CD14-positive monocyte (primary cell): ENCODE measurements at places on chromosomes 6 and 20.

GRCh38 chr20:20199361-20200160, 147.2 kb downstream of the CFAP61 start:
- no peak for DNase-seq

GRCh38 chr6:69494595-69494994, 302.2 kb downstream of the LMBRD1 start:
- DNase-seq = no peak

DNA sequence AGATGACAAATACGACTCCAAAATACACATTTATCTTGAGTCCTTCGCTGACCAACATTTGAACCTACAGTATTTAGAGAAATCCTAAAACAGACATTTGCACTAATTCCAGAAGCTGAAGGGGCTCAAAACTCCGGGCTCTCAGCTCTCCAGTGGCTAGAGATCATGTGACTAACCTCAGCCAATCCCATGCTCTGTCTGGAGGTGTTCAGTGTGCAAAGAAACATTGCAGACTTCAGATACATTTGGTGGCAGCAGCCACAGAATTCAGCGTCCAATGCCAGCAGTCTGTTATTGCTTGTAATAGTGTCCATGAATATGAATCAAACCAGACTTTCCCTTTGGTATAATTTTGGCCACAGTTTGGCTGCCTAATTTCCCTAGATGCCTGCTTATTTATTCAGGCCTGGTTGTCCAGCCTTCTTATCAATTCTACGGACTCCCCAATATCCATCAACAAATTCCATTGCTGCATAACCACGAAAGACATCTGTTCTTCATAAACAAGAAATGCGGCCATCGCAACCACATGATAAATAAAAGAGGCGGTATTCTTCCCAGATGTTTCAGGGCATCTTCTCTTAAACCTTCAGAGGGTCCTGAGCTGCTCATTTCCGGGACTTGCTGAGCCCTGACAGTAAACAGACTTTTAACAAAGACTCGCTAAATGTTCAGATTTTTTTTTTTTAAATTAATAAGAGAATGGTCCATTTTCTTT, 14.5 kb upstream of the CYP24A1 start:
- DNase-seq = no peak

DNA sequence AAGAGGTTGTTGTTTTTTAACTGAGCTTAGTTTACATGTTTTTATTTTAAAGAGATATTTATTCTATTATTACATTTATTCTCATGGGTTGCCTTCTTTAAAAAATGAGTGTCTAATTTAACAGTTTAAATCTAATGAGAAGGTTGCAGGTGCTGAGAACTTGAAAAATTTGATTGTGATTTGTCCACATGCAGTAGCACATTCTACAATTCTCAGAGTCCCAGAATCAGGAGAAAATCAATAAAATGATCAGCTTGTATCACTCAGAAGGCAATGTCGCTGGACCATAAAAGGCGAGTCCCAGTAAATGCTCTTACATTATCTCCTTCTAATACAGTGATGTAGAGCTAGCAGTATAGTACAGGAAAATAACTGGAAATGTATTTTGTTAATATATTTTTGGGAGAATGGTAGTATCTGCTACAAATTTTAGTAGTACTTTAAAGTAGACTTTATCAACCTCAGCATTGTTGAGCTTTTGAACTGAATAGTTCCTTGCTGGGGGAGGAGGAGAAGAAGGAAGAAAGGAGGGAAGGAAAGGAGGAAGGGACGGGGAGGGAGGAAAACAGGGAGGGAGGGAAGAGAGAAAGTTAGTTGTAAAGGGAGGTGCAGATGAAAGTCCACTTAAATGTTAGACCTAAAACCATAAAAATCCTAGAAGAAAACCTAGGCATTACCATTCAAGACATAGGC, 458.0 kb downstream of the DOK5 start:
- DNase-seq = no peak

- no peak for DNase-seq
Measured at GRCh38 chr20:13297147-13297899, 76.2 kb downstream of the ISM1 start.

DNA sequence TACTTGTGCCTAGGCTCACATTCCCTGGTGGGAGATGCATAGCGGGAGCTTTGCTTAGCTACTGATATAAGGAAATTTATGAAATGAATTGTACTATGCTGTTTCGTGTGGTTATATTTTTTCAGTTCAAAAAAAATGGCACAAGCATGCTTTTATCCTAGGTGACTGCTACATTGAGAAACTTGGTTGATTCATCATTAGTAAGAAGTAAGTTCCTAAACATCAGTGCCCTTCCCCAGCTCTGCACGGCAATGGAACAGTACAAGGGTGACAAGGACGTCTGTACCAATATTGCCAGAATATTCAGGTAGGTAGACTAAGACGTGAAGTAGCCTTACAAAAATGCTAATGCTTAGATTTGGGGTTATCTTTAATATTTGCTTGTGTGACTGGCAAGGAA, 79.7 kb downstream of the ARMC2 start:
- DNase-seq = no peak

DNA sequence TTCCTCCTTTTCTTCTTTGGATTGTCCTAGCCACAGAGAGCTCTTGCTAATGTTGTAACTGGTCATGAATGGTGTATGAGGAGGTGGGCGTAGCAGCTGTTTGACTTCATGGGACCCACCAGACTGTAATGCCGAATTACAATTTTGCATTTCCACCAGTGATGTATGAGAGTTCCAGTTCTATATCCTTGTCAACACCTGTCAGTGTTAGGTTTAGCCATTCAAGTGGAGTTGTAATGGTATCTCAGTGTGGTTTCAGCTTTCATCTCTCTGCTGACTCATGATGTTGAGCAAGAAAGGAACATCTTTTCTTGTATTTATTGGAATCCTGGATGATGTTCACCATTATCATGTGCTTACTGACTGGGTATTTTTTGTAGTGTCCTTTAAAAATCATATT, 5.1 kb downstream of the IGF2R start:
- DNase-seq = peak; percentile 74

DNA sequence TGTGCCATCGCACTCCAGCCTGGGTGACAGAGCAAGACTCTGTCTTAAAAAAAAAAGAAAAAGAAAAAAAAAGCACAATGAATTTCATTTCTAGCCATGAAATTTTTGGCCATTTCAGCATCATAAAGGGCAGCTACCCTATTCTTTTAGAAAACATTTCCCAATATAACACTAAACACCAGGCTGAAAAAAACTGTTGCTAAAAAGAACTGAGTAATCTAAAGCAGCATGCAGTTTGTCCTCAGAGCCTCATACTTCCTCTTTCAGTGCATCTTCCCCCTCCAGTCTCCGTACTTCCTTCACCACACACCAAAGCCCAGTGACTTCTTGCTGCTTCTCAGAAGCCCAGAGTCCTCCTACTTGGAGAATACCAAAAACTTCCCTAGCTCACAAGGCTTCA, 5.6 kb upstream of the IFNGR1 start:
- peak; percentile 96 for DNase-seq

DNA sequence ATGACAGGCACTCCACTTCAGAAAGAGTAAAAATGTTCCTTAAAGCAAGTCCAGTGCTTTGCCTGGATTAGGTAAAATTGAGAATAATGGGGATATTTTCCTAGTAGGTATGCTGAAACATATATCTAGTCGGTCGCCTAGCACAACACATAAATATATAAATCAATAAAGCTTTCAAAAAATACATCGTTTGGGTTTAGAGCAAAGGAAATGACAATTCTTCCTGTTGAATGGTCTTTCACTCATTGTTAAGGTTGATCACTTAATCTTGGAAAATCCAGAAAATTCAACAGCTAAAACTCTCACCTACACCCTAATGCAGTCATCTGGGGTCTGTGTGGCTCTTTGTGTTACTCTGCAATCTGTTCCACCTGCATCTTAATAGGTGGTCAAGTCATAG, 13.9 kb downstream of the HAO1 start:
- DNase-seq = no peak

- no peak for DNase-seq
Measured at GRCh38 chr6:33813990-33814985, 10.5 kb upstream of the MLN start.

GRCh38 chr6:147837540-147837939, 329.1 kb downstream of the SAMD5 start:
- DNase-seq = no peak

- DNase-seq = no peak
Measured at GRCh38 chr6:160742090-160742489, 40.0 kb downstream of the PLG start.

- no peak for DNase-seq
Measured at GRCh38 chr20:41573955-41574354, 44.2 kb downstream of the CHD6 start.

GRCh38 chr6:110337486-110337885, 20.7 kb downstream of the METTL24 start:
- DNase-seq = no peak

- no peak for DNase-seq
Measured at GRCh38 chr20:50694379-50695134, 3.2 kb upstream of the RIPOR3 start.

DNA sequence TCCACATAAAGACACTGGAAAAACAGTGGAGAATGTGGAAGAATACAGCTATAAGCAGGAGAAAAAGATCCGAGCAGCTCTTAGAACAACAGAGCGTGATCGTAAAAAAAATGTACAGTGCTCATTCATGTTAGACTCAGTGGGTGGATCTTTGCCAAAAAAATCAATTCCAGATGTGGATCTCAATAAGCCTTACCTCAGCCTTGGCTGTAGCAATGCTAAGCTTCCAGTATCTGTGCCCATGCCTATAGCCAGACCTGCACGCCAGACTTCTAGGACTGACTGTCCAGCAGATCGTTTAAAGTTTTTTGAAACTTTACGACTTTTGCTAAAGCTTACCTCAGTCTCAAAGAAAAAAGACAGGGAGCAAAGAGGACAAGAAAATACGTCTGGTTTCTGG, 57.1 kb downstream of the MAP3K4 start:
- no peak for DNase-seq

DNA sequence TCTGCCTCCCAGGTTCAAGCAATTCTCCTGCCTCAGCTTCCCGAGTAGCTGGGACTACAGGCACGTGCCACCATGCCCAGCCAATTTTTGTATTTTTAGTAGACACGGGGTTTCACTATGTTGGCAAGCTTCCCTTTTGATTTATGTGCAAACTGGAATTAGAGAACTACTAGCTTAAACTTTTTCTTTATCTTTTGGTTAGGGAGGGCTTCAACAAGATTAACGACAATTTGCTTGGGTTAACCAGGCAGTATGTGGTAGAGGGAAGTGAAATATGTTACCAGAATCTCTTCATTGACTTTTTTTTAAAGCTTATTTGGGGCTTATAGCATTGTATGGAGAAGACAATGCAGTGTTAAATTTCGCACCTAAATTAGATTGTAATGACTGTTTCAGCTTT, 9.0 kb downstream of the MYO6 start:
- DNase-seq = no peak

- DNase-seq = no peak
Measured at GRCh38 chr6:146931214-146931613, 273.0 kb upstream of the STXBP5 start.

DNA sequence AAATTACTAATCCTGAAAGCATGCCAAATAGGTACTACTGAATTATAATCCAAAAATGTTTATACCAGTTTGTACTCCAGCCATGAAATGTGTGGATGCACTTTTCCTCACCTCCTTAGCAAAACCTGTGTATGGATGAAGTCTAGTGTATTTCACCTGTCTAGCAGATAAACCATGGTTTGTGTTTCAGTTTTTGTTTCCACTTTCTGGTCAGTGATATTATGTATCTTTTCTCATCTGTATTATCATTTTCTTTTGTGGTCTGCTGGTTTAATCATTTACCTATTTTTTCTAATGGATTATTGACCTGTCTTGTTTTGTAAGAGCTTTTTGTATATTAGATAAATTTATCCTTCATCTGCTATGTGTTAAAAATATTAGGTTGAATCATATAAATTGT, 41.0 kb upstream of the TMEM217 start:
- no peak for DNase-seq

DNA sequence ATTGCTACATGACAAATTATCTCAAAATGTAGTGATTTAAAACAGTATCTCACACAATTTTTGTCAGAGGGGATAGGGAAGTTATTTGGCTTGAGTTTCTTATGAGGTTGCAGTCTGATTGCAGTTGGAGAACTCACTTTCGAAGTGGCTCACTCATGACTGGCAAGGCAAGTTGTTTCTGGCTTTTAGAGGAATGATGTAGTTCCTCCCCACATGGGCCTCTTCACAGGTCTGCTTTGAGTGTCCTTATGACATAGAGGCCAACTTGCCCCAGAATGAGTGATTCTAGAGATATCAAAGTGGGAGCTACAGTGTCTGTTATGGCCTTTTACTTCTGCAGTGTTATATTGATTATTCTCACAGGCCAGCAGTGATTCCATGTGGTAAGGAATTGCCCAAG, 6.1 kb downstream of the DOP1A start:
- DNase-seq = no peak

DNA sequence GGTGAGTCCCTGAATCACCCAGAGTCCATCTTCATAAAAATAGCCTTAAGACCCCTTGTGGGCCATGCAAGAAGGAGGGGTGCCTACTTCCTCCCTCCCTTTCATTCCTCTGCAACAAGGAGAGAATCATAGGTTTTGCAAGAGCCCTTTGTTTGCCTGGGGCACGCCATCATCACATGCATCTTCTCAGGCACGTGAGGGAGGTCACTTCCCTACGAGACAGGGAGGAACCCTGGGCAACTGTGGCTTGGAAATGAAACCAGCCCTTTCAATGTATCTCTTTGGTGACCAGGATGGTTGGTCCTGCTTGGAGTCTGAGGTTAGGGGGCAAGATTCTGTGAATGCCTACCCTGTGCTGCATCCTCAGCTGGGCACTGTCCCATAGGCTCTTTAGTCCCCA, 194.8 kb downstream of the MAFB start:
- peak; percentile 96 for DNase-seq

GRCh38 chr20:45019762-45020123, 53.4 kb downstream of the STK4 start:
- no peak for DNase-seq

DNA sequence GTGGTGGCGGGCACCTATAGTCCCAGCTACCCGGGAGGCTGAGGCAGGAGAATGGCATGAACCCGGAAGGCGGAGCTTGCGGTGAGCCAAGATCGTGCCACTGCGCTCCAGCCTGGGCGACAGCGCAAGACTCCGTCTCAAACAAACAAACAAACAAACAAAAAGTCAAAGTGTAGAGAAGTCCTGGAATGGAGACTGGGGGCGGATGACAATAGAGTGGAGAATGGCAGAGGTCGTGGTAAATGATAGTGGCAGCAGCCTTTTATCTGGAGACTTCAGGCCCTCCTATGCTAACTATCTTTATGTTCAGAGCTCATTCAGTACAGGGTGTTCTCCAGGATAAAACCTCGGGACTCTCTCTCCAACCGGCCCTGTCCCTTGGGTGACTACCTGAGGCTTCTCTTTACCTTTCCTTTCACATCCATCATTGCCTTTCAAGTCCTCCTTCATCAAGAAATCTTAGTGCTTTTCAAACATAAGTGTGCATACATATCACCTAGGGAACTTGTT, 1.4 kb upstream of the FKBPL start:
- DNase-seq = no peak
